ENCODE measurements at places on chromosomes 12 and 14.

DNA sequence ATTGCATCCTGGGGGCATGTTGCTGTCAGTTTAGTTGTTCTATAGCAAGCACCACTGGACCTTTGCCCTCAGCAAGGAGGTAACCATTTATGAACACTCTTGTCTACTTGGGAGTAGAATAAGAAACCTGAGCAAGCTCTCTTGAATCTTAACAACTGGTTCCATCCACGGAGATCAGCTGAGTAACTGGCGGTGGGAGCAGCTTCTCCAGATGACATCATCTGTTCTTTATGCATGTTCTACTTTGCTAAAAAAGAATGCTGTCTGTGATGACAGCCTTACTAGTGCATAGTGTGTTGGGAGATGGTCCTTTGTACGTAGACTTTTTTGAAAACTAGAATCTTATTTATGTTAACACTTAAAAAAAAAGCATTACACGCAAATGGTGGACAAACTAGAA is 17.7 kb downstream of the SLC4A8 start:
- DNase-seq, result no peak

- peak; percentile 44 for DNase-seq
Measured at GRCh38 chr12:99287136-99287535, 360.4 kb upstream of the GARIN6 start.

DNA sequence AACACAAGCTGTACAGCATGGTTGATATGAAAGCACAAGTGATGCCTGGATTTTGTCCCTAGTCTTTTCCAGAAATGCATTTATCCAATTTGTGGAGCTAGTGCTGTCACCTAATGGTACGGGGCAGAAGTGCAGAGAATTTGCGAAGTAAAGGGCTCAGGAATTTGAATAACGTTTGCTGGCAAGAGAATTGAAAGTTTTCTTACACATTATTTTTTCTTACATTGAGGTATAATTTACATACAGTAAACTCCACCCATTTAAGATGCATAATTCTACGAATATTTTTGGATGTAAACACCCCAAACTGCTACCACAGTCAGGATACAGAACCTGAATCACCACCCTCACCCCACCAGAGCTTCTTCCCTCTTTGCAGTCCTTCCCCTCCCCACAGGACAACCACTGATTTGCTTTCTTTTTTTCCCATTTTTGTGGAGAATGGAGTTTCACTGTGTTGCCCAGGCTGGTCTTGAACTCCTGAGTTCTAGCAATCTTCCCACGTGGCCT is 3.5 kb downstream of the AICDA start:
- DNase-seq, result peak; percentile 66

GRCh38 chr14:102079700-102079979 is 7.2 kb downstream of the HSP90AA1 start:
- no peak for DNase-seq
